Testis (tissue), 5 donors: ENCODE measurements at places on chromosomes 5 and 9. TPM values are rescaled to one million over a fixed set of nuclear protein-coding genes. Genes with fewer than 3 reads are reported as not detected.

DNA sequence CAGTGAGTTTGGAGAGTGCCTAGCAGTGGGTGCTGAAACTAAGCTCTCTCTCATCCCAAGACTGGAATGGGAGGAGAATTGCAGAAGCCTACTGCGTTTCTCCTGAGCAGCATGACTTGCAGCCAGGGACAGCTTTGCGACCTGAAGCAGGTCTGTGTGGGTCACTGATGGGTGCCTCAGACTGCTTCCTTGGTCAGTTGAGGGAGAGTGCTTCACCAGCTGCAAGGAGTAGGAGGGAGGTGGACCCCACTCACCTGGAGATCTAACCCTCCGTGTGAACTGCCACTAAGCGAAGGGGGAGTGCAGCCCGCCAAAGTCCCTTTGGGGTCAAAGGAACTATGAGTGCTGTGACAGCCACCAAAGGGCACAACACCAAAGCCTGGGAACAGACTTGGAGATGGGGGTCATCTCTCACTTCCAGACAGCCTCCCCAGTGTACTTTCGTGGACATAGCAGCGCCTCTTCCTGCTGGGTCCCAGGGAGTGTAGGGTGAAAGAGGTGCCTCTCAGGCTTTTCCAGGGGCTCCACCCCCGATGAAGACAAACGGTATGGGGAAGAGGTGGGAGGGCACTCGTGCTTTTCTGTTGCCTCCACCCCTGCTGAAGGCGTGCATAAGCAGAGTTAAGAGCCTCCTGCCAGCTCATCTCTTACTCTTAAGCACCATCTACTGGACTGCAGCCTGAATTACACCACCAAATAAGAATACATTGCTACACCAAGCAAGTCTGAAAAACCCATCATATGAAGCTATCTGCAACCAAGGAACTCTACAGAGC is 34.3 kb upstream of the MACIR start:
- no peaks in the 10 kb centered on the region for H3K4me1 ChIP-seq
- no peaks in the 10 kb centered on the region for H3K36me3 ChIP-seq
- no peaks in the 10 kb centered on the region for H3K27me3 ChIP-seq
- DNase-seq: peak; percentile 49
- H3K4me3 ChIP-seq: no peak overlapping the region

- no peak overlapping the region for H3K4me3 ChIP-seq
- H3K27me3 ChIP-seq: no peaks in the 10 kb centered on the region
- no peak overlapping the region for H3K27ac ChIP-seq
These were observed 7.7 kb upstream of the MATR3 start for GRCh38 chr5:139285651-139286392.

- no peak for DNase-seq
- no peaks in the 10 kb centered on the region for H3K27me3 ChIP-seq
- no peak overlapping the region for H3K27ac ChIP-seq
- no peaks in the 10 kb centered on the region for H3K36me3 ChIP-seq
- no peak overlapping the region for H3K4me3 ChIP-seq
These were observed 25.8 kb downstream of the TRPM6 start for GRCh38 chr9:74861773-74862474.

DNA sequence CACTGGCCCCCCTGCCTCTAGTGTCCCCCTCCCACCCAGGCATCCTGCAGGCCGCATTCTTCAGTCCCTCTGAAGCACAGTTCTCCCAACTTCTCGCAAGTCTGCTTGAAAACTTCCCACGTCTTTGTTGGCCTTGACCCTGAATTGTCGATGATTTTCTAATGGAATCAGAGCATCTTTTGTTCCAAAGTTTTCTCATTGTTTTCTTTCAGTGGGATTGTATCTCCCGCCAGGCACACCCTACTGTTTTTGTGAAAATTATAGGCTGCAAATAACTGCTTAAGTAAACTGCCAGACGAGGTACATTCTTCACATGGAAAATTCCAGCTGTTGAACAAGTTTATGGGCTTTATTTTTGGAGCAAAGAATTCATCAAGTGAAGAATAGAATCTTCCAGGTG is 122.6 kb upstream of the SLC25A48 start:
- no peak overlapping the region for H3K27ac ChIP-seq
- peak; percentile 21 for DNase-seq
- no peaks in the 10 kb centered on the region for H3K36me3 ChIP-seq
- no peak overlapping the region for H3K4me3 ChIP-seq
- H3K4me1 ChIP-seq: peaks cover 6% of the 10 kb centered on the region
- H3K27me3 ChIP-seq: no peaks in the 10 kb centered on the region

DNA sequence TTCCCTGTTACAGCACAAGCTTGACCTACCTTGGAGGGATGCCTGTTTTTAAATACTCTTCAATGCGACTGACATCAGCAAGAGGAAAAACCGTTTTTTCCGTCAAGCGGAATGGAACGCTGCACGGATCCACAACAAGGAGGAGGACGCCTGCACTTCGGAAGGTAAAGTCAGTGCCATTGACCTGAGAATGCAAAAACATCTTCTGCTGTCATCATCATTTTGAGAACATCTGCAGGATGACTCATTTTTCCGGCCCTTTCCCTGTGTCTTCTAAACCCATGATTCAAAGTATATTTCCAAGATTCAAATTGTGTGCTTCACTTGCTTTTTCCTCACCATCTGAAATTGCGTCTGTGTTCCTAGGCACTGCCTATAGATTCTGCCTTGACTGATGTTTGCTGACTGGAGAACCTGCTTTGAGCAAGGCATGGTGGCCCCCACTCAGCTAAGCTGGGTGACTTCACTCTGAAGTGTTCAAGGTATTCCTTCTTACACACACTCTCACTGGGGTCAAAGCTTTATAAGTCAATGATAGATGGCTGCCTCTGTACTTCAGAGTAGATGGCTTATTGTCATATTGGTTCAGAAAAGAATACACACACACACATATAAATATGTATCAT is 78.1 kb downstream of the CEMIP2 start:
- H3K27ac ChIP-seq: no peak overlapping the region
- H3K36me3 ChIP-seq: no peaks in the 10 kb centered on the region
- no peak overlapping the region for H3K4me3 ChIP-seq
- DNase-seq: no peak
- H3K4me1 ChIP-seq: no peaks in the 10 kb centered on the region

GRCh38 chr5:97906135-97906534 is 723.1 kb upstream of the RIOK2 start:
- H3K27me3 ChIP-seq: no peaks in the 10 kb centered on the region
- H3K4me1 ChIP-seq: no peaks in the 10 kb centered on the region
- H3K36me3 ChIP-seq: no peaks in the 10 kb centered on the region
- H3K27ac ChIP-seq: no peak overlapping the region
- H3K4me3 ChIP-seq: no peak overlapping the region
- DNase-seq: no peak

GRCh38 chr9:91995000-91995655 is 45.1 kb upstream of the ROR2 start:
- no peaks in the 10 kb centered on the region for H3K4me1 ChIP-seq
- DNase-seq: no peak
- no peaks in the 10 kb centered on the region for H3K36me3 ChIP-seq
- H3K27me3 ChIP-seq: no peaks in the 10 kb centered on the region

The PCDHGA8 gene
- total RNA-seq: 8.2 TPM

The FLT4 gene
- total RNA-seq: 23.5 TPM

The TMEM161B gene
- total RNA-seq: 23.5 TPM

DNA sequence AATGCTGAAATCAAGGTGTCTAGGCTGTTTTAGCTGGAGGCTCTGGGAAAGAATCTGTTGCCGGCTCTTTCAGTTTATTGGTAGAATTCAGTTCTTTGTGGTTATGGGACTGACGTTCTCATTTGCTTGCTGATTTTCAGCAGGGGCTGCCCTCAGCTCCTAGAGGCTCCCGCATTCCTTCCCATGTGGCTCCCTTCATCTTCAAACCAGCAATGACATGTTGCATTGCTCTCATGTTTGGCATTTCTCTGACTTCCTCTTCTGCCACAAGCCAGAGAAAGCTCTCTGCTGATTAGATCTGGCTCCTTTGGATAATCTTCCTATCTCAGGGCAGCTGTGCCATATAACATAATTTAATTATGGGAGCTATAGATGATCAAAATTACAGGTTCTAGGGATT is 360.3 kb downstream of the LRRC70 start:
- H3K36me3 ChIP-seq: no peaks in the 10 kb centered on the region
- no peak overlapping the region for H3K4me3 ChIP-seq
- H3K4me1 ChIP-seq: peaks cover 10% of the 10 kb centered on the region
- no peaks in the 10 kb centered on the region for H3K27me3 ChIP-seq
- no peak overlapping the region for H3K27ac ChIP-seq

DNA sequence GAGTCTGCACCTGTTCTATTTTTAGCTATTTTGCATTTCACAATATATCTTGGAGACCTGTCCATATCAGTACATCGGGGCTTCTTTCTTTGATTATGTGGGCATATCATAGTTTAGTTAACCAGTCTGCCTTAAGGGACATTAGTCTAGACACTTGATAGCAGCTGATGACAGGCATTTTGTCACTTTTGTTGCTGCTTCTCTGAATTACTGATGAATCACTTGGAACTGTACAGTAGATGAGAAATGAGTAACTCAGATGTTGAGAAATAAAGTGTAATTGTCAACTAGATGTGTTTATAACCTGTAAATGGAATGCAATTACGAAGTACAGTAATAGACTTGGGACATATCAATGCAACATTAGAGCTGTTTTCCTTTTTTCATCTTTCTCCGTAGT is 7.1 kb downstream of the ZFP2 start:
- no peaks in the 10 kb centered on the region for H3K27me3 ChIP-seq
- no peaks in the 10 kb centered on the region for H3K4me1 ChIP-seq
- H3K27ac ChIP-seq: no peak overlapping the region
- H3K36me3 ChIP-seq: no peaks in the 10 kb centered on the region
- H3K4me3 ChIP-seq: no peak overlapping the region
- no peak for DNase-seq

The RABGAP1 gene
- 94.0 TPM for total RNA-seq

- H3K27me3 ChIP-seq: no peaks in the 10 kb centered on the region
- DNase-seq: no peak
- no peaks in the 10 kb centered on the region for H3K36me3 ChIP-seq
- H3K27ac ChIP-seq: no peak overlapping the region
- H3K4me1 ChIP-seq: no peaks in the 10 kb centered on the region
These were observed 180.4 kb upstream of the GLRA1 start for GRCh38 chr5:152105085-152105484.

The PCDHGB3 gene
- 11.3 TPM for total RNA-seq

DNA sequence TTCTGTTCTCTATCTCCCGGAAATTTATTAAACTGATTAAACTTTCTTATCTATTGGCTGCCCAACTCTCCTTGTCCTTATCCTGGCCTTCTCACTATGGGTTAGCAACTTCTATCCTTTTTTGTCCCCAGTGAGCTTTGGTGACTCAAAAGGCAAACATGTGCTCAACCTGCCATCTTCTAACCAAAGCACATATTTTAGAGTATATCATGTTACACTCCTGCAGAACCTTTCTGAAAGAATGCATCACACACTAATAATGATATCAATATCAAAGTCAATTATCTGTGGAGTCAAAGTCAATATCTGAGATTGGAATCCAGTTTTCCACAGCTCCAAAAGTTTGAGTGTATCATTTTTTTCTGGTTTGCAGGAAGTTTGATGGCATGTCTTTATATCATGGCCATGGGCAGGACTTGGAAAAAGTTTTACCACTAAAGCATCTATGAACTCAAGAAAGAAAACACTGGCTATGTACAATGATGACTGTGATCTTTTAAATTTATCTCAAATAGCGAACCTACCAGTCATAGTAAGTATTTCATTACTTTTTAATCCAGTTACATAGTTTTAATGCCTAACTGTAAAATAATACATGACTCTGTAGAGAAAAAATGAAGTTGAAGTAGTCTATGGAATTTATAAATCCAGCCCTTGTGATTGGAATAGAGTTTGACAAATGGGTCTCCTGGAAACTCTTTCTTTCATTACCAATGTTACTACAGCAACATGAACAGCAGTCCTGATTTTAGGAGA is 166.8 kb downstream of the DROSHA start:
- H3K36me3 ChIP-seq: no peaks in the 10 kb centered on the region
- no peak overlapping the region for H3K27ac ChIP-seq
- no peaks in the 10 kb centered on the region for H3K27me3 ChIP-seq
- no peak overlapping the region for H3K4me3 ChIP-seq
- DNase-seq: no peak

The RPL7A gene
- total RNA-seq: 856 TPM

The PCDHB7 gene
- total RNA-seq: 3.4 TPM

DNA sequence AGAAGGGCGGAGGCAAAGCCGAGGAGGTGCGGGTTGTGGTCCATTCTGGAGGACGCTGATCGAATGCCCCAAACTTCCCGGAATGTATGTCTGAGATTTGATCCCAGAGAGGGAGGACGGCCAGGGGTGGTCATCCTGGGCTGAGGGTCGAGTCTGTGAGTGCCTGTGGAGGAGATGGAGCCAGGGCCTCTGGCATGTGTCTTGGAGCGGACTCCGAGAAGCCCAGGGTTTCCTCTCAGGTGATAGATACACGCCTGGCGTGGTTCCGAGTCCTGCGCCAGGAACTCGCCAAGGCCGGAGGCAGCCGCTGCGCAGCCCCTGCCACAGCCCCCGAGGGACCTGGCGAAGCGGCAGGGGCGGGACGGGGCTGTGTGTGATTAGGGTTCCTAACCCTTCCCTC is 363 bp downstream of the ZNF454 start:
- H3K27me3 ChIP-seq: no peaks in the 10 kb centered on the region
- no peak overlapping the region for H3K27ac ChIP-seq
- H3K36me3 ChIP-seq: no peaks in the 10 kb centered on the region
- DNase-seq: peak; percentile 48
- H3K4me1 ChIP-seq: peaks cover 4% of the 10 kb centered on the region
- H3K4me3 ChIP-seq: peak overlapping the region; percentile 72

DNA sequence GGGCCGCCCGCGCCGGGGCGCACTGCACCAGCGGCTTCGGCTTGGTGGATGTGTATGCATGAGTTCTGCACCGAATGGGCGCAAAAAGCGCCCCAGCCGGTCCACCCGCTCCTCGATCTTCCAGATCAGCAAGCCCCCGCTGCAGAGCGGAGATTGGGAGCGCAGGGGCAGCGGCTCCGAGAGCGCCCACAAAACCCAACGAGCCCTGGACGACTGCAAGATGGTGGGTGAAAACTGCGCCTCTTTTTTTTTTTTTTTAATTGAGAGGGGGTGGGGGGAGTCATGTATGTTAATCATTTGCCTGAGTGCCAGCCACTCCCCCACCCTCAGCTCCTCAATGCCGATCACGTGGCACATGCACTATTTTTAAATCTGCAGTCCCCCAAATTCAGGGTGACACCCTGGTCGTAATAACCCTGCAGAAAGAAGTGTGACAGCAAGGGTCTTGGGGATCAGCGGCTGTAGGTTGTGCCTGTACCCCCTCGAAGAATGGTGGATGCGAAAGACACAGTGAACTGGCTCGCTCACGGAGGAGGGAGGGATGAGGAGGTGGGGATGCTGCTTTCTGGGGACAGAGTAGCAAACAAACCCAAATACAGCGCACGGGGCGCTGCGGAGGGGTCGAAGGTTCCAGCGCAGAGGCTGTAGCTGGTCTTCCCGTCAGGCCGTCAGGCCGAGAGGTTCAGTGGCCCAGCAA is 900 bp downstream of the RGS7BP start:
- H3K27ac ChIP-seq: peak overlapping the region; percentile 42
- H3K4me3 ChIP-seq: peak overlapping the region; percentile 76
- peak; percentile 15 for DNase-seq
- H3K36me3 ChIP-seq: no peaks in the 10 kb centered on the region

- H3K27me3 ChIP-seq: no peaks in the 10 kb centered on the region
- no peak overlapping the region for H3K27ac ChIP-seq
- no peaks in the 10 kb centered on the region for H3K36me3 ChIP-seq
These were observed 102.6 kb upstream of the TRPM3 start for GRCh38 chr9:71223953-71224538.

- peak; percentile 63 for DNase-seq
- peak overlapping the region; percentile 76 for H3K27ac ChIP-seq
- no peak overlapping the region for H3K4me3 ChIP-seq
- peaks cover 7% of the 10 kb centered on the region for H3K4me1 ChIP-seq
These were observed 32.9 kb upstream of the MAN2A1 start for GRCh38 chr5:109656829-109657228.

The C9 gene
- total RNA-seq: 0.16 TPM

- H3K27me3 ChIP-seq: no peaks in the 10 kb centered on the region
- DNase-seq: no peak
- H3K4me3 ChIP-seq: no peak overlapping the region
- no peak overlapping the region for H3K27ac ChIP-seq
These were observed 240.7 kb upstream of the NREP start for GRCh38 chr5:111997711-111998110.

The KCNV2 gene
- 8.4 TPM for total RNA-seq
